Activated CD4-positive, alpha-beta T cell treated with anti-CD3 and anti-CD28 coated beads, Interleukin-2, amount 10 ng/mL, durations not matched to agents 24 days and 14 days (primary cell): ENCODE measurements at places on chromosomes 16 and 17. TPM values are rescaled to one million over a fixed set of nuclear protein-coding genes. Genes with fewer than 3 reads are reported as not detected.

Gene C17orf107
- total RNA-seq, result 1.4 and 1.7 TPM in 2 replicates

Gene SPATA32
- total RNA-seq, result 0.28 and 0.40 TPM in 2 replicates

Gene LGALS9C
- not detected in 2 replicates for total RNA-seq

Gene LGALS9B
- not detected in 2 replicates for total RNA-seq

Gene ERI2
- total RNA-seq, result 15.1 and 15.7 TPM in 2 replicates

Gene TMED6
- total RNA-seq, result 1.6 and 1.7 TPM in 2 replicates

Gene SARM1
- 36.4 and 37.7 TPM in 2 replicates for total RNA-seq

Gene EMP2
- total RNA-seq, result not detected in 2 replicates

Gene KCNJ12
- total RNA-seq, result not detected in 2 replicates

Gene PLK1
- 45.7 and 51.7 TPM in 2 replicates for total RNA-seq
